HepG2 (cell line): ENCODE measurements at places on chromosomes 16 and 17. TPM values are rescaled to one million over a fixed set of nuclear protein-coding genes. Genes with fewer than 3 reads are reported as not detected.

DNA sequence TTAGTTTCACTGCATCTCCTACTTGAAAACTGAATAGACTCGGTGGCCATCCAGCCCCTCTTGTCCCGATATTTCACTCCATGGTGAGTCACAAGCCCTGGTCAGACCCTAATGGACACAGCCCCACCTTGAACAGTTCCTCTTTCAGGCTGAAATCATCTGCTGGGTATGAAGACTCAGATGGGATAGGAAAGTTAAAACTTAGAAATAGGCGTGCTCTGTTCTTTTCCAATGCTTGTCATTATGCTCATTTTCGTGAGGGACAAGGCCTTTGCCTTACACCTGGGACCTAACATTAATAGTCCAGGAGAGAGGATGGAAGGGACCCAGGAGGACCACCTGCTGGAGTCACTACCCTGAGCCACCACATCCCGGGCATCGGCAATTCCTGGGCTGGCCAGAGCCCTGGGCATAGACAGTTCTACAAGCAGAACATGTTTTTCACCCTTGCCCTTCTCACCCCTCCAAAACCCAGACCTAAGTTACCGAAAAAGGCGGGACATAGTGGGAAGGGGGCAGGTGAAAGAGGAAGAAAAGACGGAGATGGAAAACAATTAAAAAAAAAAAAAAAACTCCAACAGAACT, 278.3 kb downstream of the SOX9 start:
- no peaks in the 10 kb centered on the region; the same call in 1 of the 2 replicates for H3K36me3 ChIP-seq
- DNase-seq, result no peak
- peak overlapping the region; percentile 98 for H3K27ac ChIP-seq
- peaks cover 98% of the 10 kb centered on the region for H3K4me1 ChIP-seq
- peak overlapping the region; percentile 57 for H3K4me3 ChIP-seq

DNA sequence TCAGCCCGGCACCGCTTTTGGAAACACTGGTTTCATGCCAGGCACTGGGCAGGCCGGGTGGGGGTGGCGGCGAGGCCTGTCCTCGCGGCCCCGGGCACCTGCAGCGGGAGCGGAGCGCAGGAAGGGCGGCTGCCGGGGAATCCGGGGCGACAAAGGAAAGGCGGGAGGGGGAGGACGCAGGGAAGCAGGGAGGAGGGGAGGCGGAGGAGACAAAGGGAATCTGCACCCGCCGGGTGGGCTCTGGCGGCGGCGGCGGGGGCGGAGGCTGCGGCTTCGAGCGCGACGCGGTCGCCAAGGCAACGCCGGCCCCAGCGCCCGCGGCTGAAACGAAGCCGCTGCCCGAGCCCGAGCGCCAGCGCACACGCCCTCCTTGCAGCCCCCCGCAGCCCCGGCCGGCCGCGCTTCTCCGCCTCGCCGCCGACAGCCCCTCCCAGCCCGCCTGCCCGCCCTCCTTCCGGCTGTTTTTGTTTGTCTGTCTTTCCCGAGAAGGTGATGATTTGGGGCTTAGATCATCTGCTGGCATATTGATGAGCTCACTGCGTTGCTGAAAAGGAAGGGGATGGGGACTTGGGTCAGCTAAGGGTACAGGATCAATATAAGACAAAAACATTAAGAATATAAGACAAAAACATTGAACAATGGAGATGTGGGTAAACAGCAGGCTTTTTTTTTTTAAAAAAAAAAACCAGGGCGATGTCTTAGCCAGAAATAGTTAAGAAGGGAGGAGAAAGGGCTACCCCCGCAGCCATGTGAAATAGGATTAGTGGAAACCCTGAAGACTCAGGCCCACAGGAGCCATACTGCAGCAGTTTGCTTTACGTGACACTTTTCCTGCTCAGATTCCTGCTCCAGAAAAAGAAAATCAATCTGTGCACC, 32.7 kb downstream of the CDK5R1 start:
- H3K4me3 ChIP-seq, result no peak overlapping the region
- H3K27ac ChIP-seq, result peak overlapping the region; percentile 24
- no peaks in the 10 kb centered on the region for H3K36me3 ChIP-seq
- no peaks in the 10 kb centered on the region for H3K27me3 ChIP-seq
- DNase-seq, result no peak
- peaks cover 29% of the 10 kb centered on the region for H3K4me1 ChIP-seq

DNA sequence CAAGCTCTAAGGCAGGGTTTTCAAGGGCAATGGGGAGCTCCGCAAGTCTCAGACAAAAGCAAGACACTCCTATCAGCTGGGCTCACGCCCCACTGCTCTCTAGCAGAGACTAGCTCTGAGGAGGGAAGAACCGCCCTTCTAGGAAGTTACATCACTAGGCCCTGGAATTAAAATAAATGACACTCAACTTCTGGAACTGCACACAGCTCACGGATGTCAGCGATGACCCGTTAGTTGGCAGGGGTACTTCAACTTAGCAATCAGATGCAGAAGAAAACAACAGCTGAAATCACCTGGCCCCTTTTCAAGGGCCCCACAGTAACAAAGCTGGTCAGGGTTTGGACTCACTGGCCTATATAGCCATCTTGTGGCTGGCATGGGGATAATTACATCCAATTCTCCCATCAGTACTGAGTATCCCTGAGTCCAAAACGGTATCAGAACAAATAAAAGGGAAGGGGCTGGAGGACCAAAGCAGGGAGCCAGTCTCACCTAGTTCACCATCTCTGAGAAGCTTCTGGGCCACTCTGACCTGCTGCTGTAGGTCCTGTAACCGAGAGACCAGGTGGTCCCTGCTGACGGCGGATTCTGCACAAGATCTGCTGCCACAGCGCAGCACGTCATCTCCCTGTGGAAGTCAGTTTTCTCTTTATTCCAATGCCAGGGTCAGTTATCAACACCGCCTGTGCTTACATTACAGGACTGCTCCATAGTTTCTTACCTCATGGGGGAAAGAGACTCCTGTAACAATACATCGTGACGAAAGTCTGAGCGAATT, 22.2 kb downstream of the SERPINF1 start:
- H3K36me3 ChIP-seq, result peaks cover 23% of the 10 kb centered on the region
- H3K4me3 ChIP-seq, result no peak overlapping the region
- H3K27ac ChIP-seq, result no peak overlapping the region
- H3K27me3 ChIP-seq, result no peaks in the 10 kb centered on the region

DNA sequence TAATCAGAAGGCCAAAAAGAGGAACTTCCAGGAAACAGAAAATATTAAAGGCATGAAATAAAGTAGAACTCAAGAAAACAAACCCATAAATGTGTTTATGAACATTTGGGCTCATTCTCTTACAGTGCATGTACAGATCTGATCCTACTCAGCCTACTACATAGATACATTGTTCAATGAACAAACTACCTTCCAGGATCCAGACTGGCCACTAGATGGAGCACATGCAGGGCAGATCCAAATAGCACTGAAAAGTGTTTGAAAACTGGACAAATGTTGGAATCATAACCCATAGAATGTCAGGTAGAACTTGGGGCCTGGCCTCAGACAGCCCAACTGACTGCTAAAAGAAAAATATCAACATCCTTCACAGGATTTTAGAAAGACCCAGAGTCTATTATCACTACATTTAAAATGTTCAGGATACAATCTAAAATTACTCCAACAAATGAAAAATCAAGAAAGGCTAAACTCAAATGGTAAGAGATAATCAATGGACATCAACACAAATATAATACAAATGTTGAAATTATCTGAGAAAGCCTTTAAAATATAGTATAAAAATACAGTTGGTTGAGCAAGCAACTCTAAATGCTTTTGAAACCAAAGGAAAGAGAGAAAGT, 122.4 kb upstream of the NUDT7 start:
- H3K4me1 ChIP-seq, result no peaks in the 10 kb centered on the region
- H3K27ac ChIP-seq, result no peak overlapping the region
- H3K36me3 ChIP-seq, result no peaks in the 10 kb centered on the region
- no peak overlapping the region for H3K4me3 ChIP-seq
- no peaks in the 10 kb centered on the region for H3K27me3 ChIP-seq
- peak; percentile 41 for DNase-seq

DNA sequence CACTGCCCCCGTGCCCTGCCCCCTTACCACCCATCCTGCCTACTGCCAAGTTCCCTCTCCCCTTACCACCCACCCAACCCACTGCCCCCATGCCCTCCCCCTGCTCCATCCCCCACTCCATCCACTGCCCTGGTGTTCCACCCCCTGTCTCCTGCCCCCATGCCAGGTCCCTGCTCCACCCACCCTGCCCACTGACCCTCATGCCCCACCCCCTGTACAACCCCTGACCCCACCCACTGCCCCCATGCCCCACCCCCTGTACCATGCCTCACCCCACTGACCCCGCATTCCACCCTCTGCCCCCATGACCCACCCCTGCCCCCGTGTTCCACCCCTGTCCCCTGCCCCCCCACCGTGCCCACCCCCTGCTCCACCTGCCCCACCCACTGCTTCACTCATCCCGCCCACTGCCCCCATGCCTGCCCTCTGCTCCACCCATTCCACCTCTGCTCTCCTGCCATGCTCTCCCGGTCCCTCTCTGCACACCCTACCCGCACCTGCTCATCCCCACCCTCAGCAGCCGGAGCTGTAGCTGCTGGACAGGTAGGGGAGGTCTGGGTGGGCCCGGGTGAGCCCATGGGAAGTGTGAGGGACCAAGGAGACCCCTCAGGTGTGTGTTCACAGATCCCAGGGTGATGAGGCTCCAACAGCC, 7.4 kb upstream of the FN3KRP start:
- no peaks in the 10 kb centered on the region for H3K36me3 ChIP-seq
- peaks cover 58% of the 10 kb centered on the region for H3K4me1 ChIP-seq
- peaks cover 25% of the 10 kb centered on the region; the same call in 2 of the 3 replicates for H3K27me3 ChIP-seq
- H3K27ac ChIP-seq, result no peak overlapping the region

GRCh38 chr17:32627239-32627996, 140.6 kb downstream of the CDK5R1 start:
- no peaks in the 10 kb centered on the region for H3K36me3 ChIP-seq
- H3K27me3 ChIP-seq, result no peaks in the 10 kb centered on the region
- no peak overlapping the region for H3K27ac ChIP-seq
- no peaks in the 10 kb centered on the region for H3K4me1 ChIP-seq

Gene VTN
- 43.9 and 108 TPM in 2 replicates for total RNA-seq

Gene OR3A3
- total RNA-seq, result not detected in 2 replicates

Gene TK2
- 18.7 and 19.0 TPM in 2 replicates for total RNA-seq

Gene ALOXE3
- total RNA-seq, result not detected in 2 replicates

Gene ABCA9
- total RNA-seq, result 0.04 TPM in 1 of 2 replicates, not detected in the other

Gene MMP28
- not detected in 2 replicates for total RNA-seq

Gene GLP2R
- 1.4 and 1.9 TPM in 2 replicates for total RNA-seq
